Osteocyte (in vitro differentiated cells): ENCODE measurements at places on chromosomes 13 and 19. TPM values are rescaled to one million over a fixed set of nuclear protein-coding genes. Genes with fewer than 3 reads are reported as not detected.

Gene NPAS1
- total RNA-seq: 0.71 and 0.99 TPM in 2 replicates

DNA sequence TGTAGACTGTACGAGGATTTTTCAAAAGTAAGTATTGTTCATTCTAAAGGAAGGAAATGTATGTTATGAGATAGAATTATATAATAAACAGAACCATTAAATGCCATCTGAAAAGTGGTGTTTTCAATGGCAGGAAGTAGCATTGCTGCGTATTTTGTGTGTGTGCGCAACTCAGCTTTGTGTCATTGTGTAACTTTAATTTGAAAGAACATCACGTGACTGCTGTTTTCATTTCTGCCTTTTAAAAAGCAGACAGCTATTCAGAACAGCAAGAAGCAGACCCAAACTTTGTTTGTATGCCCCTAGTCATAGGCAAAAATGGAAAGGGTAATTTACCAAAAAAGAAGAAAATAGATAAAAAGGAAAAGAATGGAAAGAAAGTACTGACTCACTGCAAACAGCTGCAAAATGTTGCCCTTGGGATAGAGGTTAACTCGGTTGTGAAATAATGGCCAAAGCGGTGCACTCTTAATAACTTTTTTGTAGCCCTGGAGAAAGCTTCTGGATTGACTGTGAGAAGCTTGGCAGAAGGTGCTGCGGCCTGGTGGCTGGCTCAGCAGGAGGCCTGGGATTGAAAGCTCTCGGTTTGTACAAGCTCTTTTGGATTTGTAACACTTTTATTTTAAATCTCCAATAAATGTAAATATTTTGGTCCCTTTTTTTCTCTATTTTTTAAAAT, 97.3 kb downstream of the GGACT start:
- no peaks in the 10 kb centered on the region for H3K27me3 ChIP-seq
- peaks cover 26% of the 10 kb centered on the region for H3K4me1 ChIP-seq
- H3K36me3 ChIP-seq: peaks cover 1% of the 10 kb centered on the region
- DNase-seq: no peak
- H3K27ac ChIP-seq: peak overlapping the region; percentile 87
- no peak overlapping the region for H3K4me3 ChIP-seq

DNA sequence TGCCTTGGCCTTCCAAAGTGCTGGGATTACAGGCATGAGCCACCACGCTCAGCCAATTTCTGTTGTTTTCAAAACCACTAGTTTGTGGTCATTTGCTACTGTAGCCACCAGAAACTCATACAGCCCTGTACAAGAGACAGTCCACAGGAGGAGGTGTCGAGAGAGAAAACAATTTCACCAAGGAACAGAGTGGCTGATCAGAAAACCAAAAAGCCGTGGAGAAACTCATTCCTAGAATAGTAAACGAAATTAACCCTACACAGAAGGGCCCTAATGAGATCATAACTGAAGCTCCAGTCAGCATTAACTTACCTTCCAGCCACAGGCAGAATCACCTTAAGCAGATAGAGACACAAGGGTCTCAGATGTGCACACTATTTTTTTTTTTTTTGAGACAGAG, 3.8 kb upstream of the CCDC124 start:
- H3K4me3 ChIP-seq: no peak overlapping the region
- no peaks in the 10 kb centered on the region for H3K36me3 ChIP-seq
- DNase-seq: no peak

DNA sequence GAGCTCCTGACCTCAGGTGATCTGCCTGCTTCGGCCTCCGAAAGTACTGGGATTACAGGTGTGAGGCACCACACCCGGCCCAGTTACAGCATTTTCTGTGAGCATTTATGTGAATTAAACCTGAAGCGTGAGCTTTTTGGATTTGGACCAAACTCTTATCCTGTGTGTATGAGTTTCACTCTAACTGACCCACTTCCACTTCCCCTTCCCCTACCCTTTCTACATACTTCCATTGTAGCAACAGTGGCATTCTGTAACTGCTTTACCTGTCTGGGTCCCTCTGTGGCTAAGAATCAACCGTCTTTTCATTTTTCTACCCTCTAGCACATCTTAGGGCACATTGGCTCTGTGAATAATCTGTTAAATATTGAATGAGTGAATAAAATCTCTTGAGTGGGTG, 16.2 kb downstream of the FRY start:
- no peak overlapping the region for H3K27ac ChIP-seq
- DNase-seq: no peak
- H3K36me3 ChIP-seq: no peaks in the 10 kb centered on the region
- H3K4me1 ChIP-seq: peaks cover 4% of the 10 kb centered on the region
- no peak overlapping the region for H3K4me3 ChIP-seq

- peaks cover 41% of the 10 kb centered on the region for H3K4me1 ChIP-seq
- no peak for DNase-seq
- H3K27me3 ChIP-seq: no peaks in the 10 kb centered on the region
- peak overlapping the region; percentile 97 for H3K4me3 ChIP-seq
- peaks cover 15% of the 10 kb centered on the region for H3K36me3 ChIP-seq
Measured at GRCh38 chr19:55675661-55676354, 782 bp downstream of the EPN1 start.

DNA sequence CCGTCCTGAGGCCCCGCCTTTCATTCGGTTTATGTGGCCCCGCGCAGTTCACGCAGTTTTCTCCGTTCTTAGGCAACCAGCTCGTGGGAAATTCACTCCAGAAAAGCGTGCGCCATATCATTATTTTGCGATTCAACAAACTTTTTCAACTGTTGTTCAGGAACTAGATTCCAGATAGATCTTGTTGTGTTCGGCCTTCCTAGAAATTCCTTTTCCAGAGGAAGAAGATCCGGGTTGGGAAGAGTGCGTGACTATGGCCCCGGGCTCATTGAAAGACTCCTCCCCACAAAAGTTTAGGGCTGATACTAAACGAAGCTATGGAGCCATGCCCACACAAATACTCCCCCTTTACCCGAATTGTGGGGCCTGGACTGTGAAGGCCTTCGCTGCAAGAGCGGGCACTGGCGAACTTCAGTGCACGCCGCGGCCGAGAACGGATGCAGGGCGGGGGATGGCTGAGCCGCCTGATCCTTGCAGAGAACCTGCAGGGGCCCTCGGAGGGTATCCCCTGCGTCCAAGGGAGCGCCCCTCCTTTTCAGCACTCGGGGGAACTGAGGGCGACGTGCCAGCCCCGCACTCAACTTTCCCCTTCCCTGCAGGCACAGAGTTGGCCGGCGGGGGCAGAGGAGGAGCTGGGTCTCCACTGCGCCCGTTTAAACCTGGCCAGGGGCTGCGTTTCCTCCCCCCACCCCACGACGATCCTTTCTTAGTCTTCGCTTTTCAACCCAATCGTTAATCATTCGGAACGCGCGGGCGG, 904 bp upstream of the SOX1 start:
- peak overlapping the region; percentile 68 for H3K4me3 ChIP-seq
- H3K36me3 ChIP-seq: no peaks in the 10 kb centered on the region
- H3K27me3 ChIP-seq: peaks cover 72% of the 10 kb centered on the region
- H3K4me1 ChIP-seq: peaks cover 16% of the 10 kb centered on the region
